Diencephalon (tissue), 1 donor: ENCODE measurements at places on chromosomes 5 and 9. TPM values are rescaled to one million over a fixed set of nuclear protein-coding genes. Genes with fewer than 3 reads are reported as not detected.

Gene SNCAIP
- 48.2 TPM for total RNA-seq

Gene NEURL1B
- total RNA-seq, result 26.8 TPM

Gene EXD3
- total RNA-seq, result 9.5 TPM

Gene MARCHF3
- total RNA-seq, result 25.1 TPM

Gene ZNF608
- total RNA-seq, result 91.6 TPM

Gene FOXD4L5
- 0.46 TPM for total RNA-seq

Gene ABO
- total RNA-seq, result under 0.01 TPM

Gene PDCD1LG2
- total RNA-seq, result 0.23 TPM
